ENCODE measurements at places on chromosomes 16 and 17. TPM values are rescaled to one million over a fixed set of nuclear protein-coding genes. Genes with fewer than 3 reads are reported as not detected.

The KRTAP1-5 gene
- not detected for total RNA-seq

The APOBR gene
- total RNA-seq, result not detected

The CDH3 gene
- total RNA-seq, result 1,334 TPM

The BEAN1 gene
- not detected for total RNA-seq

The TBC1D26 gene
- total RNA-seq, result not detected

The TRPV3 gene
- total RNA-seq, result 0.21 TPM

The ITGAX gene
- total RNA-seq, result not detected

The DPEP1 gene
- total RNA-seq, result not detected

The KRTAP1-3 gene
- total RNA-seq, result not detected

The LRRC36 gene
- not detected for total RNA-seq

The KRT36 gene
- total RNA-seq, result not detected

The KRT33A gene
- total RNA-seq, result not detected

The KRTAP9-2 gene
- total RNA-seq, result not detected

The ACADVL gene
- 252 TPM for total RNA-seq

The HES7 gene
- total RNA-seq, result 1.5 TPM

The METTL2A gene
- 25.4 TPM for total RNA-seq

The CDH5 gene
- total RNA-seq, result 0.48 TPM

The TNP2 gene
- not detected for total RNA-seq

The WFIKKN1 gene
- total RNA-seq, result 0.21 TPM

The SHBG gene
- 0.43 TPM for total RNA-seq

The OR2C1 gene
- 0.24 TPM for total RNA-seq

The UMOD gene
- not detected for total RNA-seq

The CCL15 gene
- total RNA-seq, result not detected

The TTLL6 gene
- total RNA-seq, result under 0.01 TPM

The SLFN5 gene
- 64.6 TPM for total RNA-seq

The KCTD19 gene
- not detected for total RNA-seq

The AOC2 gene
- total RNA-seq, result 0.96 TPM

The EVPLL gene
- total RNA-seq, result 4.0 TPM

The KRT20 gene
- total RNA-seq, result not detected

The CD300H gene
- total RNA-seq, result not detected

The ULK2 gene
- total RNA-seq, result 18.1 TPM

The ACSM2B gene
- not detected for total RNA-seq
